ENCODE measurements at places on chromosomes 2 and 18.

DNA sequence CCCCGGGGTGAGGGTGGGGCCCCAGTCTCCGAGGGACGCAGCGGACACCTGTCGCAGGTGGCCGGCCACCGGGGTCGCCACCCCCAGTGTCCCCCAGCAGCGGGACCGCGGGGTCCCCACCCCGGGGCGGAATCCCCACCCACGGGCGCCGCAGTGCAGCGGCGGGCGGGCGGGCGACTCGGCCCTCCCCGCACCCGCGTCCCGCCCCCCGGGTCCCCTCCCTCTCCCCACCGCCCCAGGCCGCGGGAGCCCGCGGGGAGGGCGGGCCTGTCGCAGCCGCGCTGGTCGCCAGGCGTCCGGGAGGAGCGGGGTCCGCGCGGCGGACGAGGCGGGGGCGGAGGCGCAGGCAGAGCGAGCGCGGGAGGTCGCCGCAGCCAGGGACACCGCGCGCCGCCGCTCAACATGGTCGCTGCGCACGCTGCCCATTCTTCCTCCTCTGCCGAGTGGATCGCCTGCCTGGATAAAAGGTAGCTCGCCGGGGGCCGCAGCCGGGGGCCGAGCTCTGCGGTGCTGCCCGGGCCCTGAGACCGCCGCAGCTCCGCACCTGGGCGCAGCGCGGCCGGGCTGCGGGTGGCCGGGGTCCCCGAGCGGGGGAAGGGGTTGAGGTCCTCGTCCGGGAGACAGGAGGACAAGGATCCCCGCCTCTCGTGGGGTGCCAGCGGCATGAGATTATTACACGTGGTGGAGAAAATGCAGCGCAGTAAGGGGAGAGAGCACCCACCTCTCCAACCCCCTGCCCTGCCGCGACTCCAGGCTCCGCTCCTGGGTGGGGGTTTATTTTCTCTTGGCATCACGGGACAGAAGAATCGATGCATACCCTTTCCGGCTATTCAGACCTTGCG, at the start of gene RAPGEF4:
TSS of gene RAPGEF4 (plus strand) at position 264 of the 842 bp plus-strand sequence. CDS start at position 403, 139 bp downstream.
- DNase-seq: no peak

- no peak for DNase-seq
Observed at GRCh38 chr2:44535376-44535775, 173.6 kb downstream of the CAMKMT start.

DNA sequence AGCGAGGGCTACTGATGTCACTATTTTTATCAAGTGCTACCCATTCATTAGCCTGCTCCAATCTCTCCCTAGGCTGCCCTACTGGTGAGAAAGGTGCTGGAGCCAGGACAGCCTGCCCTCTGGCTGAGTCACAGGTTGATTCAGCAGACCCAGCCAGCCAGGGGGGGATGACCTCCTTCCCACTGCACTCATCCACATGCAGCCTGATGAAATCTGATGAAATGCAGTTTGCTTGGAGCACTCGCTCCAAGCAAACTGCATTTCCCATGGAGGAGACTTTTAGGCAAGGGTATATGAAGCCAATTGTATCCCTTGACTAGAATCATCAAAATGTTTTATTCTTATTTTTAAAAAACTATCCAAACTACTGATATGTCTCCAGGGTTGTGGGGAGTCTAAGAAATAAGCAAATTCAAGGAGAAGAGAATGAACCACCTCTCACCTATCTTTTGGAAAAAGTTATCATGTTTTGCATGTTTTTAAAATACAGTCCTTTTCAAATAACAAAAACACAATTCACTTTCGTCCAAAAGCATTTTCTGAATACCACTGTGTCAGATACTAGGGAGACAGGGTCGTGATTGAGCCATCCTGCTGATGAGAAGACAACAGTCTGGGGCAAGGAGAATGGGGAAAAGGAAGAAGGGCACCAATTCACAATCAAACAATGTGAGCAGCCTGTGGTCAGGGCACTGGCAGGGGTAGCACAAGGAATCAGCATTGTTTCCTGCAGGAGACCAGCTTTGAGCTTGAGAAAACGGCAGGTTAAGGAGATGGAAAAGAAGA, 128.3 kb downstream of the AFF3 start:
- peak; percentile 79 for DNase-seq

GRCh38 chr18:74456349-74457042, 612 bp downstream of the DIPK1C start:
- DNase-seq: no peak

DNA sequence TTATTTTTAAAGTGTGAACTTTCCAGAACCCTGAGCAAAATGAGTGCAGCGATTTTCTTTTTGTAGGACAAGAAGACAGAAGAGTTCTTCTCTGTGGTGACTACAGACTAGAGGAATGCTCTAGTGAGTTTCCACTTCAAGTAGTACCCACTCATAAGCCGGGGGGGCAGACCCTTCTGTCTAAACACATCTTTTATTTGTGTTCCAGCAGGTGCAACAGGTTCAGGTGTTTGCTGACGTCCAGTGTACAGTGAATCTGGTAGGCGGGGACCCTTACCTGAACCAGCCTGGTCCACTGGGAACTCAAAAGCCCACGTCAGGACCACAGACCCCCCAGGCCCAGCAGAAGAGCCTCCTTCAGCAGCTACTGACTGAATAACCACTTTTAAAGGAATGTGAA, 25.2 kb downstream of the PTRHD1 start:
- DNase-seq: no peak

DNA sequence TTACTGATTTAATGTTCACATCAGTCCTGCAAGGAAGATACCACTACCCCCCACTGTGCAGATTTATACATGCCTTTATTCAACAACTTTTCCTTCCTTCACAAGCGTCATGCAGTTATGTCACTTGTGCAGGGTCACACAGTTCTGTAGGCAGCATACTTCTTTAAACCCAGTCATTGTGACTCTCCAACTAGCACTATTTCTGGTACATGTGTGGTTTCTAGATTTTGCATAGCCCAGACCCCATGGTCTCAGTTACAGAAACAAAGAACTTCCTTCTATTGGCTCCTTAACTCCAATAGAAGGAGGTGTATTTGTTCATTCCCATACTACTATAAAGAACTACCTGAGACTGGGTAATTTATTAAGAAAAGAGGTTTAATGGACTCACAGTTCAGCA, 333.1 kb downstream of the ZNF516 start:
- no peak for DNase-seq

GRCh38 chr2:216635171-216635570, 2.0 kb downstream of the IGFBP2 start:
- DNase-seq: no peak

- no peak for DNase-seq
Observed at GRCh38 chr2:30206461-30207430, 24.6 kb upstream of the LBH start.

DNA sequence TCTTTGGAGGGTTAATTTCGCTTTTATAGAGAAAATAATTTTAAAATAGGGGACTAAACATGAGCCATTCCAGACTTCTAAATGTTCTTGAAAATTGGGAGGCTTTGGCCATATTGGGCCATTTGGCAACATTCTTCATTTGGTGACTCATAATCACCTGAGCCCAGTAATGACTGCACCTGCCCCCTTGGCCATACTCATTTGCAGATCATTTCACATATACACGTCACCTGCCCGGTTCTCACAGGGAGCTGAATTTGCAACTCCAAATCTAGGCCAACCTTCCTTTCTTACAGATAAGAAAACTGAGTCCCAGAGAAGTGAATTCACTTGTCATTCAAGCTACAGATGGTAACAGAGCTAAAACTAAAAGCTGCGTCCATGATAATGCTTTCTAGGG, 289.7 kb downstream of the EPHA4 start:
- no peak for DNase-seq

Measured in RWPE2 (cell line).